ENCODE measurements at places on chromosomes 6 and 20.

- DNase-seq = no peak
Observed at GRCh38 chr6:128097009-128097408, 196.2 kb upstream of the THEMIS start.

DNA sequence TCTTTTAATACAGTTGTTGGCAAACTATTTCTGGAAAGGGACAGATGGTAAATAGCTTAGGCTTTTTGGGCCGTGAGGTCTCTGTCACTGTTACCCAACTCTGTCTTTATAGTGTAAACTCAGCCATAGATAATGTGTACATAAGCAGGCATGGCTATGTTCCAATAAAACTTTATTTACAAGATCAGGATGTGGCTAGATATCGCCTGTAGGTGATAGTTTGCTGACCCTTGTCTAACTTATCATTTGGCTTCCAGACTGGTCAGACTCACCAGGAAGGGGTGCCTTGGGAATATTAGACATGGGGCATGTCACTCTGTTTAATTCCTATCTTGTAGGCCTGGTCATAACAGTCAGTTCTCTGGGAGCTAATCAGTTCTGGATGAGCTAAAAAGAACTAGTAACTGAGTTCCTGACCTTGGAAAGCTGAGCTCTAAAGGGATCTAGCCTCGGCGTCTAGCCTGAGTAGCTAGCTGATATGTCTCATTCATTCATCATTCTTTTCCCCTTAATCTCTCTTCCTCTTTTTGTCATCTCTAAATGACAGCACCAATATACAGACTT is 163.6 kb downstream of the SLC16A10 start:
- DNase-seq = no peak

GRCh38 chr6:116556814-116557415 is 3.4 kb downstream of the CALHM4 start:
- DNase-seq = no peak

- no peak for DNase-seq
Observed at GRCh38 chr20:19338380-19338779, 125.9 kb downstream of the SLC24A3 start.

DNA sequence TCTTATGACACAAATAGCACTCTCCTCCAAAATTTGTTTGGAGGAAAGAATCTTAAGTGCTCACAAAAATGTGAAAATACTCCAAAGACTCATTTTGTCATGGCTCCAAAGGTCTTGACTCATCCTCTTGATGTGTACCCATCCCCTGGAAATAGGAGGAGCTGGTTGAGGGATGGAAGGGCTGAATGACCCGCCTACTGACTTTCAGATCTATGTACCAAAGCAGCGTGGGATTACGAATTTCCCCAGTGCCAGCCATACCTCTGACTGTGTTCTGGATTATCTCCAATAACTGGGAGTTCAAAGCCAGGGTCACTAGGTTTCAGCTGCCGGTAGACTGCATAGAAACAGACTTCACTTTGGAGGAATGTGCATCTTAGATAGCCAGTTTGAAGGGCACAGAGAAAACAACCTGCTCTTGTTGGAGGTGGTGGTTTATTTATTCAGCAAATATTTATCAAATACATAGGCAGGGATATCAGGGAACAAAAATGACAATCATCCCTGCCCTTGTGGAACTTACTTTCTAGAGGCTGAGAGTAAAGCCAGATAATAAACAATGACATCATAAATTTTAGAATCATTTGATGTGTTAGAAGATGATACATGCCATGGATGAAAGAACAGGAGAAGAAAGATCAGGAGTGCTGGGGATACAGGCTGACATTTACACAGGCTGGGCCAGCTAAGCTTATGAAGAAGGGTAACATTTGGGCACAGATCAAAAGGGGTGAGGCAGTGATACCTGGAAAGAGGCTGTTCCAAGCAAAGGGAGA is 246.6 kb downstream of the TBXT start:
- DNase-seq = peak; percentile 23

DNA sequence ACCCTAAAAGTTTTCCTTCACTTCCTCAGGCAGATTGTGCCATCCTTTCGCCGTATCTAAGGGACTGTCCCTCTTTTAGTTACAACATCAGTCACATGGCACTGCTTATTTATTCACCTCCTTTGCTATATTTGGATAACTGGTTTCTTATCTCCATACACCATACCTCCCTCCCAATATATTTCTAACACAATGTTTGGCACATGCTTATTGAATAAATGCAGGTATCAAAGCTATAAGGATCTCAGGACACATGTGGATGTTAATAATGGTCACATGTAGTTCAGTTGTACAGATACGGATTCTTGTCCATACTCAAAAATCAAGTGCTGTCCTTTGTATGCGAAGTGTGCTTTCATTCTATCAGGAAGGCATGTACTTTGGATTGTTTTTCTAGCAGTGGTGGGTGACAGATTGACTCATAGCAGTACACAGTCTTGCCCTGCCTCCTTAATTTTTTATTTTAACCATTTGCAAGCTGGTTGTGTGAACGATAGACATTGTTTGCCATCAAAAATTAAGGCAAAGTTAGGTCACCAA is 407.1 kb upstream of the RUNX2 start:
- DNase-seq = peak; percentile 28

DNA sequence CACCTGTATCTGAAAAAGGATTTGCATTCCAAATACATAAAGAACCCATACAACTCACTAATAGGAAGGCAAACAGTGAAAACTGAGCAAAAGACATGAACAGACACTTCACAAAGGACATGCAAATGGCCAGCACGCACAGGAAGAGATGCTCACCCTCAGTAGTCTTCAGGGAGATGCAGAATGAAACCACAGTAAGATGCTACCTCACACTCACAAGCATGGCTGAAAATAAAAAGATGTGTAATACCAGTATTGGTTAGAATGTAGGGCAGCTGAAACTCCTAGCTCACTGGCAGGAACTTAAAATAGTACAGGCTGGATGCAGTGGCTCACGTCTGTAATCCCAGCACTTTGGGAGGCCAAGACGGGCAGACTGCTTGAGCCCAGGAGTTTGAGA is 64.6 kb downstream of the SNX5 start:
- DNase-seq = no peak
